ENCODE measurements at places on chromosomes 13 and 19. TPM values are rescaled to one million over a fixed set of nuclear protein-coding genes. Genes with fewer than 3 reads are reported as not detected.

DNA sequence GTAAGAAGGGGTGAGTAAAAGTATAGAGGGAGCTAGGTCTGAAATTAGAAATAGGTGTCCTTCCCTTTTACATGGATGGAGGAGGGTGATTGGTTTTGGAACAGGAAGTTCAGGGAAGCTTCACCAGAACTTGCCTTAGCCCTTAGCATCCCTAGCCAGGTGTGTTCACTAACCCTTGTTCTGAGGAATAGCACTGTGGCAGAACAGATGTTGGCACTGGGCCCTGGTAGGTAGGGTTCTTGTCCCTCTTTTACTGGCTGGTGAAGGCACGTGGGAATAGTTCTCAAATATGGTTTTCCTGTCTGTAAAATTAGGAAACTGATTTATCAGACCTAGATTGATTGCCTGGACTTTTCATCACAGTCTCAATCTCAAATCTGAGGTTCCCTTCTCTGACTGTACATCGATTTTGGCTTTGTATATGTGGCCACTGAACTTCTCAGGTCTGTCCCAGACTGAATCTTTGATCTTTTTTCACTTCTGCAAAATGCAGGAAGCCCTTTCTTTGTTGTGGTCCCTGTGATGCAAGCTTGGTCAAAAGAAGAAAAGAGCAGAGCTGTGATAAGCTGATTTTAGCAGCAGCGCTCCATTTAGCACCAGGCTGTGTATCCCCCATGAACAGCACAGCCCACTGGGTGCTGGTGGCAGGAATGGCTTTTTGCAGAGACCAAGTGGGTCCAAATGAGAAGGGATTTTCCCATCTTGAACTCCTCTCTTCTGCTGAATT is 86.2 kb upstream of the HTR2A start:
- DNase-seq: no peak
- H3K4me1 ChIP-seq: peaks cover 21% of the 10 kb centered on the region
- H3K36me3 ChIP-seq: no peaks in the 10 kb centered on the region
- H3K4me3 ChIP-seq: no peak overlapping the region
- no peaks in the 10 kb centered on the region for H3K27me3 ChIP-seq

- no peak overlapping the region for H3K4me3 ChIP-seq
- no peaks in the 10 kb centered on the region for H3K4me1 ChIP-seq
- no peaks in the 10 kb centered on the region for H3K36me3 ChIP-seq
- DNase-seq: no peak
- H3K27ac ChIP-seq: no peak overlapping the region
Measured at GRCh38 chr13:94505730-94506129, 26.2 kb upstream of the DCT start.

GRCh38 chr13:35496761-35497386 is 20.4 kb upstream of the MAB21L1 start:
- no peaks in the 10 kb centered on the region for H3K27me3 ChIP-seq
- no peak for DNase-seq
- 0 out of 2 replicates have a peak, but pooled peaks cover 3% of the 10 kb centered on the region for H3K4me1 ChIP-seq
- H3K27ac ChIP-seq: no peak overlapping the region

DNA sequence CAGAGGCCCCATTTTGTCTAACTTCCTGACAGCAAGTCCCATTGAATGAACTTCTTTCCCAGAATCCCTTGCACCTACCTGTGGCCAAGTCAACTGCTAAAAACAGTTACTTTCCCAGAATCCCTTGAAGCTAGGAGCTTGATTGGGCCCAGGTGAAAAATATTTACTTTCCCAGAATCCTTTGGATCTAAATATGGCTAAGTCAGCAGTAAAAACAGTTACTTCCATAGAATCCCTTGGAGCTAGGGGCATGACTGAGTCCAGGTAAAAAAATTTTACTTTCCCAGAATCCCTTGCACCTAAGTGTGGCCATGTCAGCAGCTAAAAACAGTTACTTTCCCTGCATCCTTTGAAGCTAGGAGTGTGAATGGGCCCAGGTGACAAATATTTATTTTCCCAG is 13.2 kb upstream of the MEIS3 start:
- no peak overlapping the region for H3K27ac ChIP-seq
- no peaks in the 10 kb centered on the region for H3K36me3 ChIP-seq
- no peaks in the 10 kb centered on the region for H3K27me3 ChIP-seq

GRCh38 chr13:76879203-76879882 is 6.9 kb downstream of the KCTD12 start:
- no peak overlapping the region for H3K4me3 ChIP-seq
- H3K4me1 ChIP-seq: peaks cover 21% of the 10 kb centered on the region
- H3K27me3 ChIP-seq: no peaks in the 10 kb centered on the region
- H3K27ac ChIP-seq: peak overlapping the region; percentile 43

ZNF266 gene
- total RNA-seq: 31.9 TPM

DNA sequence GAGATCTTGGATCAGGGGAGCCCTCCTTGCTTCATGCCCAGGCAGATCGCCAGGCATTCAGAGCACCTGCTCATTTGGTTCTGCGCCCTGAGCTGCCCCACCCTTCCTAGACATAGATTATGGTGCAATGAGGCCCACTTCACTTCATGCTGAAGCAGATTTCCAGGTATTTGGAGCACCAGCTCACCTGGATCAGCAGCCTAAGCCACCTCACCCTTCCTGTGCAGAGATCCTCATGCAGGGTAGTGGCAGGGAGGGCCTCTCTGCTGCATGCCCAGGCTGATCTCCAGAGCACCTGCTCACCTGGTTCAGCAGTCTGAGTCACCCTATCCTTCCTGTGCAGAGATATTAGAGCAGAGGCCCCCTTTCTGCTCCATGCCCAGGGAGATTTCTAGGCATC is 1966.1 kb downstream of the PCDH9 start:
- H3K27ac ChIP-seq: no peak overlapping the region
- H3K4me3 ChIP-seq: no peak overlapping the region
- no peaks in the 10 kb centered on the region for H3K4me1 ChIP-seq

DNA sequence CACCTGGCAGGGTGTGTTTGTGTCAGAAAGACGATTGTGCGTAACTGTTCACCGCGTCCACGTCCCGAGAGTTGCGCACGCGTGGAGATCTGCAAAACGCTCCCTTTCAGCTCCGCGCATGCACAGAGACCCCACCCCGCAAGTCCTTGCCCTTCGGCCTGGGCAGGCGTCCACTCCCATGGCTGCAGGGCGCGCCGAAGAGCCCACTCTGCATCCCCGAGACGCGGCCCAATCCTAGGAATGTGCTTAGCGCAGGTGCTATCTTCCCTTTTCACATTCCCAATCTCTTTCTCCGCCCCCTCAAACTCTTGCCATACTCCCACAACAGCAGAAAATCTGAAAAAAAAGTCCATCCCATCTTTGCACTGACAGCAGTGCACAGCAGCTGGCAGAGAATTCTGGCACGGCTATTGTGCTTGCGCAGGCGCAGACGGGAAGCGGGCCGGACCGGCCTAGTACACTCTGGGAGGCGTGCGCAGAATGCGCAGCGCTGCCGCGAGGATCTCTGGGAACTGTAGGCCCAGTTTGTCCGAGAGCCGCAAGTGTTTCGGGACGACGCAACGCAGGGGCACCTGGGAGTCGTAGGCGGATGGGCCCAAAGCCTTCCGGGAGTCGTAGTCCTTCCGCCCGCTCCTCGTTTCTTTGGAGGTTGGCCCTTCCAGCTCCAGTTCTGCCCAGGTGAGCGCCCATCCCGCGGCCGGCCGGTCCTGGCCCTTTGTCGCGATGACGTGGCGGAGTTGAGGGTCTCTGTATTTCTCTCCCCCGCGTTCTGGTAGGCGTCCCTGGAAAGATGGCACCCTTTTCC is 23.1 kb downstream of the ZNF175 start:
- DNase-seq: peak; percentile 99
- no peaks in the 10 kb centered on the region for H3K27me3 ChIP-seq
- peaks cover 14% of the 10 kb centered on the region for H3K4me1 ChIP-seq
- no peaks in the 10 kb centered on the region for H3K36me3 ChIP-seq
- peak overlapping the region; percentile 76 for H3K4me3 ChIP-seq
- H3K27ac ChIP-seq: no peak overlapping the region

- no peaks in the 10 kb centered on the region for H3K4me1 ChIP-seq
- H3K36me3 ChIP-seq: no peaks in the 10 kb centered on the region
- no peak overlapping the region for H3K4me3 ChIP-seq
Measured at GRCh38 chr19:48136547-48136946, 25.9 kb upstream of the PLA2G4C start.

DNA sequence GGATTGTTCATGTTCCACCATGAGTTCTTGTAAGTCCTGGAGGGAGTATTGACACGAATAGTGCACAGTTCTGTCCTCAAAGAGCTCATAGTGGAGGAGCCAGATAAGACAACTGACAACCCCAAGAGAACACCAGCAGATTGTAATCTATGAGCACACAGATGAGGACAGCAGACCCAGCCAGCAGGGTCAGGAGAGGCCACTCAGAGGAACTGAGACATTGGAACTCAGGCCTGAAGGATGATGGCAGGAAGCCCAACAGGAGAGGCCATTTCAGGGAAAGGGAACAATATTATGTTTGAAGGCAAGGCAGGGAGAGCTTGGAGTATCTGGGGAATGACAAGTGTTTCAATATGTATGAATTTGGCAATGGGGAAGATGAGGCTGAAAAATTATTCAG is 63.7 kb upstream of the IPO5 start:
- H3K27me3 ChIP-seq: no peaks in the 10 kb centered on the region
- H3K4me1 ChIP-seq: no peaks in the 10 kb centered on the region
- H3K36me3 ChIP-seq: no peaks in the 10 kb centered on the region
- no peak for DNase-seq
- no peak overlapping the region for H3K4me3 ChIP-seq
- H3K27ac ChIP-seq: no peak overlapping the region

DNA sequence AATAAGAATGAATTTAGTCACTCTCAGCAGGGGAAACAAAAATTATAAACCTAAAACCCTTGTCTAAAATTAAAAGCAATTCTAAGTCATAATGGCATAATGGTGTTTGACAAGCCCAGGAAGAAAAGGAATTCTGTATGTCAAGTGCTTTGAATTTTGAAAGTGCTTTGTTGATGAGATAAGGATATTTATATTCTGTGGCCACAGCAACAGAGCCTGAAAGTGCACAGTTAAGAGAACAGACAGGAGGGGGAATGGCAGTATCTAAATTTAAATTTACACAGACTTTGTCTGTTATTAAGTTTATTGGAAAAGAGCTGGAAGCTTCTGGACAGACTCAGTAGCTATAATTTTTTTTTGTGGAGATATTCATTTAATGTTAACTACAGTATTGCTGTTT is 69.8 kb downstream of the OLFM4 start:
- no peak overlapping the region for H3K4me3 ChIP-seq
- DNase-seq: no peak
- no peaks in the 10 kb centered on the region for H3K4me1 ChIP-seq

DNA sequence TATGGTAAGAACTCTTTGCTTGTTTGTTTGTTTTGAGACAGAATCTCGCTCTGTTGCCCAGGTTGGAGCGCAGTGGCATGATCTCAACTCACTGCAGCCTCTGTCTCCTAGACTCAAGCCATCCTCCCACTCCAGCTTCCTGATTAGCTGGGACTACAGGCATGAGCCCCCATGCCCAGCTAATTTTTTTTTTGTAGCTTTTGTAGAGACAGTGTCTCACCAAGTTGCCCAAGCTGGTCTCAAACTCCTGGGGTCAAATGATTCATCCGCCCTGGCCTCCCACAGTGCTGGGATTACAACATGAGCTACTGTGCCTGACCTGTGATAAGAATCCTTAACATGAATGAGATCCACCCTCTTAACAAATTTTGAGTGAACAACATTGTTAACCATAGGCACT is 183.9 kb upstream of the TSHZ3 start:
- no peaks in the 10 kb centered on the region for H3K36me3 ChIP-seq
- H3K27me3 ChIP-seq: no peaks in the 10 kb centered on the region
- H3K4me1 ChIP-seq: no peaks in the 10 kb centered on the region
- no peak overlapping the region for H3K4me3 ChIP-seq
- no peak overlapping the region for H3K27ac ChIP-seq
- DNase-seq: no peak

- H3K4me1 ChIP-seq: peaks cover 28% of the 10 kb centered on the region
- 0 out of 2 replicates have a peak overlapping the region, but pooled peaks have one; percentile 3 for H3K4me3 ChIP-seq
- no peaks in the 10 kb centered on the region for H3K27me3 ChIP-seq
- DNase-seq: peak; percentile 100
- H3K36me3 ChIP-seq: no peaks in the 10 kb centered on the region
Measured at GRCh38 chr19:8361921-8362793, 1.8 kb upstream of the ANGPTL4 start.

SGCG gene
- not detected for total RNA-seq

- H3K27ac ChIP-seq: no peak overlapping the region
- H3K36me3 ChIP-seq: peaks cover 14% of the 10 kb centered on the region
- no peak for DNase-seq
Measured at GRCh38 chr19:49356382-49356781, 5.8 kb downstream of the TEAD2 start.

GRCh38 chr13:27578121-27579030 is 42.0 kb downstream of the LNX2 start:
- peak; percentile 78 for DNase-seq
- no peaks in the 10 kb centered on the region for H3K36me3 ChIP-seq
- peaks cover 41% of the 10 kb centered on the region for H3K4me1 ChIP-seq
- H3K27me3 ChIP-seq: no peaks in the 10 kb centered on the region

GRCh38 chr13:24116131-24116530 is 44.4 kb upstream of the SPATA13 start:
- no peaks in the 10 kb centered on the region for H3K36me3 ChIP-seq
- no peaks in the 10 kb centered on the region for H3K4me1 ChIP-seq
- H3K4me3 ChIP-seq: no peak overlapping the region
- no peak overlapping the region for H3K27ac ChIP-seq

GRCh38 chr19:51789061-51789795 is 5.7 kb upstream of the FPR3 start:
- peak; percentile 80 for DNase-seq
- no peak overlapping the region for H3K4me3 ChIP-seq
- no peaks in the 10 kb centered on the region for H3K36me3 ChIP-seq
- no peaks in the 10 kb centered on the region for H3K27me3 ChIP-seq

KRTDAP gene
- not detected for total RNA-seq
